Mesothelial cell of epicardium (in vitro differentiated cells): ENCODE measurements at places on chromosomes 2 and 18.

GRCh38 chr18:53943326-53943860 is 281.1 kb downstream of the MBD2 start:
- H3K36me3 ChIP-seq = no peaks in the 10 kb centered on the region
- DNase-seq = no peak
- H3K27ac ChIP-seq = no peak overlapping the region

DNA sequence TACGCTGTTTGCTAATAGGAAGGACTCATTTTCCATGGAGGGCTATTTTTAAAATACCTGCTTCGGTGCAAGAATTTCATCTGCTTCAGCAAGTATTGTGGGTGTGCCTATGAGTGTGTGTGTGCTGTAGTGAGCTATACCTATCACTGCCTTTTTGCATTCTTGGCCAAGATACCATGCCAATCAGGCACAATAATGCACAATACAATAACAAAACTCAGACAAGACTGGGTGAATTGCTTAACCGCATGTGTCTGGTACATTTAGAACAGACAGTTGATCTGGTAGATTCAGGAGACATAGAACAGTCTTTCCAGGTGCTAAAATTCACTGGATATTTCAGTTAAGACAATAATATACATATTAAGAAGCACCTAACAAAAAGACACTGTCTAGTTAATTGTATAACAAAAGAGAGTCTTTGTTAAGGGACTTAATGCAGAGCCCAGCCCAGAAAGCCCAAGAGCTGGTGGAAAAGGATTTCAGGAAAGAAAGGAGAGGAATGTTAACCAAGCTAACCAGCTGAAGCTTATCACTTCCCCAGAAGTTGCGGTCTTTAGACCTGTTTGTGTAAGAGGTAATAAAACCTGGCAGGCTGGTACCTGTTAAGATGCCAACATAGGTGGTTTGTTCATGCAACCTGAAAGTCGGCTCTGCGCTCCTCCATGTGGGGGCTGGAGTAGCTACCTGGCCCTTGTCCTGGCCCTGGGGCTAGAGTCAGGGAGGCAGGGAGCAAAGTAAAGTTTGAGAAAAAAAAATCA is 153.3 kb upstream of the RBMS1 start:
- H3K36me3 ChIP-seq = no peaks in the 10 kb centered on the region
- DNase-seq = no peak
- no peaks in the 10 kb centered on the region for H3K27me3 ChIP-seq
- H3K27ac ChIP-seq = no peak overlapping the region
- H3K4me1 ChIP-seq = peaks cover 40% of the 10 kb centered on the region

DNA sequence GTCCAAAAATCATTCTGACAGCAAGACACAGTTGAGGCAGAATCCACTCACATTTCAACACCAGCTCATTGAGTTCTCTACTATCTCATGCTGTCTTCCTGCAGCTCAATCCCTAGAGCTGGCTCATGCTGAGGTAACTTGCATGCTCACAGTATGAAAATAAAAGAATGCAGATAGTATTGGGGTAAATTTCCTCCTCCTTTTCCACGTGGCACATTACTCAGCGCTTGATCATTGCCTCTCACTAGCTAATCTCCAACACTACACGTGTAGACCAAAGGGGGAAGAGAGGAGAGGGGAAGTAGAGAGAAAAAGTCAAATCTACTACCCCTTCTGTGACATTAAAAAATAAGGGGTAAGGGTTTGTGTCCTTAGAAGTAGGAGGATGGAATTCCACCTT is 300.6 kb downstream of the AFF3 start:
- H3K4me1 ChIP-seq = peaks cover 8% of the 10 kb centered on the region
- peaks cover 2% of the 10 kb centered on the region for H3K36me3 ChIP-seq
- H3K27me3 ChIP-seq = peaks cover 32% of the 10 kb centered on the region
- no peak overlapping the region for H3K4me3 ChIP-seq
- DNase-seq = no peak

DNA sequence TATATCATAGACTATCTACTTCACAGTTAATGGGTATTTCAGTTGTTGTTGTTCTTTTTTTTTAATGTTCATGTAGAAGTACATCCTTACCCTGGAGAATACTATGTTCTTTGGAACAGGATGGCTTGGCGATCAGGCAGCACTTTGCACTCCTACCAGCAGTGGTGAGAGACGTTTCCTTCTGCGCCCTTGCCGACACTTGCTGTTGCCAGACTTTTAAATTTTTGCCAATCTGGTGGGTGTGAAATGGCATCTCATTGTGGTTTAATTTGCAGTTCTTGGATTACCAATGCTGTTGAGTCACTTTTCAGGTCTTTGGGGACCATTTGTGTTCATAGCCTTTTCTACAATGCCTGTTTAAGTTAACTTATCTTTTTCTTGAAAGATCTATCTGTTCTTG is 197.3 kb downstream of the SH3RF3 start:
- H3K27ac ChIP-seq = no peak overlapping the region
- H3K27me3 ChIP-seq = peaks cover 38% of the 10 kb centered on the region
- no peak for DNase-seq
- no peaks in the 10 kb centered on the region for H3K36me3 ChIP-seq

GRCh38 chr2:204725693-204726360 is 180.6 kb downstream of the PARD3B start:
- H3K27ac ChIP-seq = no peak overlapping the region
- no peaks in the 10 kb centered on the region for H3K27me3 ChIP-seq
- no peak for DNase-seq
- H3K4me1 ChIP-seq = peaks cover 23% of the 10 kb centered on the region
- H3K36me3 ChIP-seq = no peaks in the 10 kb centered on the region

DNA sequence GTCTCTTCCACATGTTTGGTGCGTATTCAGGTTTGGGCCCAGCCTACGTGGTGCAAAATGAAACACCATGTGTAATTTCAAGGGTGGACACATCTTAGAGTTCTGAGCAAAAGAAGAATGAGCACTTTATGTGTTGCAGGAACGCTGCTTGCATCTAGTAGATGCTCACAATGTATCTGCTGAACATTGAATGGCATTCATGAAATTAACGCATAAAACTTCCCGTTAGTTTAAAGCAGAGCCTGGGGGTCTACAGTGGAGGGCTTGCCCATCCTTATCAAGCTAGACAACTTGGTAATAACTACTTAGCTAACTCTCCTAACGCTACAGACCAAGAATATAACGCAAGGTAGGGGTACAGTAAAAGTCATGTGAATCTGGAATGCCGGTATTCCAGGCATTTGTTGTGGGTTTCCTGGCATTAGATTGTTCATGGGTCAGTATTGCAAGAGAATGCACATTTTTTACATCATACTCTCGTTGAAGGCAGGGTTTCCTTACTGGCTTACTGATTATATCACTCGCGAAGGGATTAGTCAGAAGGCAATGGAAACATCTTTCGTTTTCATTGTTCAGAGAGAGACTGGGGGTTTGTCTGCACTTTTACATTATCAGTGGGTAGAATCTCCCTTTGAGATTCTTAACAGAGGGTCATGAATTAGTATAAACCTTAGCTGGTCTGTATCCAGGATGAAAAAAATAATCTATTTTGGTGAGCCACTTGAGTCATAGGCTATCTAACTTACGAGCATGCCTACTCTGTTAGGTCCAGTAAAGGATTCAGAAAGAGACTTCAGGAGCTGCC is 229.5 kb upstream of the EPAS1 start:
- H3K27me3 ChIP-seq = no peaks in the 10 kb centered on the region
- no peak overlapping the region for H3K27ac ChIP-seq
- no peaks in the 10 kb centered on the region for H3K36me3 ChIP-seq
- H3K4me3 ChIP-seq = no peak overlapping the region
- H3K4me1 ChIP-seq = peaks cover 18% of the 10 kb centered on the region

DNA sequence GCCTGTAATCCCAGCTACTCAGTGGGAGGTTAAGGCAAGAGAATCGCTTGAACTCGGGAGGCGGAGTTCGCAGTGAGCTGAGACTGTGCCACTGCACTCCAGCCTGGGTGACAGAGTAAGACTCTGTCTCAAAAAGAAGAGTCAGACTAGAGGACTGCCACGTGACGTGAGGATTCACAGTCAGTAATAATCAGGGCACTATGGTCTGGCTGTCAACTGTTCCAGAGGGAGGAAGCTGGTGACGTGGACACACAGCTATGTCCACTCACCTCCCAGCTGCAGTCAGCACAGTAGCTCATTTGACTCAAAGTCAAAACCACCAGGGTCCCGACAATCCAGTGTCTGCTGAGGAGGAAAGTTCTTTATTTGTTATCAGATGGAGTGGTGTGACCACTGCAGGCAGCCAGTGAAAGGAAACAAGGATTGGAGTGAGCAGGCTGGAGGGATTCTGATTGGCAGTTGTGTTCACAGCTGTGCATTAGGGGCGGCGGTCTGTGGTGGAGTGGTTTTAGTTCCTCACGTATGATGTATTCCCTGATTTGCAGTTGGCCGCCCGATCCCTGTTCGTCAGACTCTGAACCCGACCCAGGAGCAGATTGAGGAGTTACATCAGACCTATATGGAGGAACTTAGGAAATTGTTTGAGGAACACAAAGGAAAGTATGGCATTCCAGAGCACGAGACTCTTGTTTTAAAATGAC is 37.9 kb downstream of the MOGAT1 start:
- peak; percentile 42 for DNase-seq
- H3K27ac ChIP-seq = peak overlapping the region; percentile 87
- H3K27me3 ChIP-seq = peaks cover 5% of the 10 kb centered on the region
- H3K4me3 ChIP-seq = peak overlapping the region; percentile 49
- peaks cover 17% of the 10 kb centered on the region for H3K4me1 ChIP-seq

GRCh38 chr2:179332903-179333302 is 68.3 kb upstream of the SESTD1 start:
- peaks cover 4% of the 10 kb centered on the region for H3K27me3 ChIP-seq
- peak overlapping the region; percentile 2 for H3K27ac ChIP-seq
- H3K4me3 ChIP-seq = no peak overlapping the region
- no peak for DNase-seq

DNA sequence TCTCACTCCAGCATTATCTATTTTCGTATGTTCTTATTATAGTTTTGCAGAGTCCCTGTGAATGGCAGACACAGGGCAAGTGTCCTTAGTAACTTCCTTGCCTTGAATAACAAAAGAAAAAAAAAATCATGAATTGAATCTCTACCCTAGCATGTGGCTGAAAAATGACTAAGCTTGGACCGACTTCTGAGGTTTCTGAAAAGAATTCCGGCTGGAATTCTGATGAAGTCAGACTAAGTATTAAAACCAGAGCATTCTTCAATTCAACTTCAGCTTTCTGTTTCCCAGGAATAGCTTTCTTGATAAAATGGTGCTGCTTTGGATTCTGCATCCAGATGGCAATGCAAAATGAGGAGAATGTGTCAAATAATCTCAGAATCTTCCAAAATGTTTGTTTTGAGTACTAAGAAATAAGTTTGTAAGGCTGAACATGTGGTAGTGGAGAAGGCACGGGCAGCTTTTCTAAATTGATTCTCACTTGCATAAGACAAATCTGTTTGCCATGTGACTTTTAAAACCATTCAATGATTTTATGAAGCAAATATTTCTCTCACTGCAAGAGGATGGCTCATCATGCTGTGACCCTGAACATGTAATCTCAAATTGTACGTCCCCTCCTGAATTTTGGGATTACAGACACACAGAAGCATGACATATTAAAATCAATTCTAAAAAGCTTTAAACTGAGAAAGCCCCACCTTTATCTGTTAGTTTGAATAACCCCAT is 1462.8 kb upstream of the LRRTM1 start:
- H3K36me3 ChIP-seq = no peaks in the 10 kb centered on the region
- peaks cover 2% of the 10 kb centered on the region for H3K4me1 ChIP-seq
- H3K27ac ChIP-seq = no peak overlapping the region
- DNase-seq = no peak
- H3K4me3 ChIP-seq = no peak overlapping the region
- peaks cover 2% of the 10 kb centered on the region for H3K27me3 ChIP-seq

DNA sequence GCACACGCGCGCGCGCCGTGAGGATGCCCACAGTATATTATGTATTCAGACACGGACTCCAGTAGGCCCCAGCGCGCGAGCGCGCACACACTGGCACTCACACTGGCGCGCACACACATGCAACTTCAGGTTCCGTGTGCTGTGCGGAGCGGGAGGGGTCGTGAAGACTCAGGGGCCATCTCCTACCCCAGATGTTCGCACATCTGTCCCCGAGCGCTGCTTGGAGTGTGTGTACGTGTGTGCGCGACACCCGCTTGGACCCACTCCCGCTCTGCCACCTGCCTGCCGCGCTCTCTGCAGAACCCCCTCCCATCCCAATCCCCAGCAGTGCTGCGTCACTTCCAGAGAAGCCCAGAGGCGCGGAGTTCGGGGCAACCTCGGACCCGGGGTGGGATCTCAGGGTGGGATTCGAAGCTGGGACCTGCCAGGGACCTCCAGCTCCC is 2.6 kb downstream of the NRP2 start:
- H3K36me3 ChIP-seq = no peaks in the 10 kb centered on the region
- peaks cover 31% of the 10 kb centered on the region for H3K27me3 ChIP-seq
- peak overlapping the region; percentile 60 for H3K27ac ChIP-seq
- H3K4me1 ChIP-seq = peaks cover 82% of the 10 kb centered on the region
- peak; percentile 44 for DNase-seq

- no peaks in the 10 kb centered on the region for H3K36me3 ChIP-seq
- no peak overlapping the region for H3K27ac ChIP-seq
- H3K4me1 ChIP-seq = peaks cover 9% of the 10 kb centered on the region
- H3K4me3 ChIP-seq = no peak overlapping the region
- no peaks in the 10 kb centered on the region for H3K27me3 ChIP-seq
These were observed 30.8 kb upstream of the AAK1 start for GRCh38 chr2:69674316-69674670.

GRCh38 chr2:45261746-45262145 is 252.5 kb upstream of the SIX2 start:
- no peaks in the 10 kb centered on the region for H3K36me3 ChIP-seq
- DNase-seq = no peak
- peaks cover 35% of the 10 kb centered on the region for H3K27me3 ChIP-seq
- H3K4me1 ChIP-seq = peaks cover 50% of the 10 kb centered on the region
- no peak overlapping the region for H3K27ac ChIP-seq

DNA sequence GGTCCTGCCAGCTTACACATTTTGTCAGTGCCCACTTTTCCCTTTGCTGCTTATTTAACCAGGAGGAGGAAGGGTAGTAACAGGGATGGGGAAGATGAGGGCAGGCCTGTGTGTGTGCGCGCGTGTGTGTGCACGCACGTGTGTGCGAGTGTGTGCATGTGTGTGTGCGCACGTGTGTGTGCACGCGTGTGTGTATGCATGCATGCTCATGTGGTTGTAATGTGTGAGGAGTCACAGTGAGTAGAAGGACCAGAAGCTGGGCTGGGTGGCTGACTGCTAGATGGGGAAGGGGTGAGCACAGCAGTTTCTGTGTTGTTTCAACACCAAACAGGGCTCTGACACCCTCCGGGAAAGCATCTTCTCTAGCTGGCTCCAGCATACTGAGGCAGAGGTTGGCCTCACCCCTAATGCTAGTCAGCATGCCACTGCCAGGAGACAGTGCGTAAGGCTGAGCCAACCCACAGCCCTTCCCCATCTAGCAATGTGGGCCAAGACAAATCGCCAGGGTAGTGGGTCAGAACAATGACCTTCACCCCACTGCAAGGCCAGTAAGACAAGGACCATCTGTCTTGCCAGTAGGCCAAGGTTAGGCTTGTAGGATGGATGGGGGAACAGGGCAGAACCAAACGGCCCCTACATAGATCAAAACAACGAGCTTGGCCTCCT is 218.7 kb upstream of the SMAD2 start:
- no peak overlapping the region for H3K27ac ChIP-seq
- H3K4me3 ChIP-seq = no peak overlapping the region

- peaks cover 12% of the 10 kb centered on the region for H3K27me3 ChIP-seq
- no peak for DNase-seq
- no peaks in the 10 kb centered on the region for H3K4me1 ChIP-seq
- H3K4me3 ChIP-seq = no peak overlapping the region
These were observed 199.4 kb upstream of the REV1 start for GRCh38 chr2:99689145-99689742.
